BJ (cell line): ENCODE measurements at places on chromosomes 6 and 20. TPM values are rescaled to one million over a fixed set of nuclear protein-coding genes. Genes with fewer than 3 reads are reported as not detected.
A peak's percentile ranks its signal among the peaks of the same experiment; 100 is the strongest.

Gene NHSL1
- 3.3 and 3.6 TPM in 2 replicates for polyA plus RNA-seq

Gene C6orf47
- 9.9 and 13.0 TPM in 2 replicates for polyA plus RNA-seq

Gene GABRR2
- polyA plus RNA-seq: 0.21 and 0.31 TPM in 2 replicates

Gene NNAT
- not detected in 2 replicates for polyA plus RNA-seq

Gene PCMT1
- 63.2 and 106 TPM in 2 replicates for polyA plus RNA-seq

GRCh38 chr6:25014791-25015560 is 79.2 kb upstream of the RIPOR2 start:
- DNase-seq: peak; percentile 73

DNA sequence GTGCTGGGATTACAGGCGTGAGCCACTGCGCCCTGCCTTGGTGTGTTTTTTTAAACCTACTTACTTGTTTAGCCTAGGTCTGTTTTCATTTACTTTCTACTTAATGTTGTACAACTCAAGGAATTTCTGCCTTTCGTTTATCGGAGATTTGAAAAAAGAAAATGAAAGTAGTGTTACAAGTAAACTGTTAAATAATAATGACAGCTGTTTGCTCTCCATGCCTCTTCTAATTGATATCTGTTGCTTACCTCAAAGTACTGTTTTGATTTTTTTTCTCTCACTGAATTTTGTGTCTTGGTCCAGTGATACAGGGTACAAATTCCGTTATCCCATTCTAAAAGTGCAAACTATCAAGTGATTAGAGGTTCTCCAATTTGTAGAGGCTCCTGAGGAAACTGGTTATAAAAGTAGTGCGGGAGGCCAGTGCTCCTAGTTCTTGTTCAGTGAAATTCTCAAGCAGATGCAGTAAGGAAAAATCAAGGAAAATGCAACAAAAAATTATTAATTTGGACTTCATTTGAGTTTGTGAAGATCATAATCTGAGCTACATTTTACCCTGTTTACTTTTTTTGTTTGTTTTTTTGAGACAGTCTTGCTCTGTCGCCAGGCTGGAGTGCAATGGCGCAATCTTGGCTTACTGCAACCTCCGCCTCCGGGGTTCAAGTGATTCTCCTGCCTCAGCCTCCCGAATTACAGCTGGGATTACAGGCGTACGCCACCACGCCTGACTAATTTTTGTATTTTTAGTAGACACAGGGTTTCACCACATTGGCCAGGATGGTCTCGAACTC is 2.2 kb downstream of the UBR2 start:
- no peak for DNase-seq

- no peak for DNase-seq
Observed at GRCh38 chr20:19654921-19655320, 103.1 kb upstream of the RIN2 start.

DNA sequence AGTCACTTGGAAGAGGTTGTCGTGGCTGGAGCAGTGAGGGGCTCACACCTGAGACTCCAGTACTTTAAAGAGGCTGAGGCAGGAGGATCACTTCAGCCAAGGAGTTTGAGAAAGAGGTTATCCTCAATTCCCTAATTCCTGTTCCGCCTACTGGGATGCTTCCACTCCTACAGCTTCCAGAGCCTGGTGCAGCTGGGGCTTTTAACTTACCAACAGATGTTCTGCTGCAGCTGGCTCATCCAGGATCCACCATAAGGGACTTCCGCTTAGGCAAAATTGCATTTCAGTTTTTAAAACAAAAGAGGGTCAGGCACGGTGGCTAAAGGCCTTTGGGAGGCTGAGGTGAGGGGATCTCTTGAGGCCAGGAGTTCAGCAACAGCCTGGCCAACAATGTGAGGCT is 59.1 kb upstream of the CDYL start:
- no peak for DNase-seq

DNA sequence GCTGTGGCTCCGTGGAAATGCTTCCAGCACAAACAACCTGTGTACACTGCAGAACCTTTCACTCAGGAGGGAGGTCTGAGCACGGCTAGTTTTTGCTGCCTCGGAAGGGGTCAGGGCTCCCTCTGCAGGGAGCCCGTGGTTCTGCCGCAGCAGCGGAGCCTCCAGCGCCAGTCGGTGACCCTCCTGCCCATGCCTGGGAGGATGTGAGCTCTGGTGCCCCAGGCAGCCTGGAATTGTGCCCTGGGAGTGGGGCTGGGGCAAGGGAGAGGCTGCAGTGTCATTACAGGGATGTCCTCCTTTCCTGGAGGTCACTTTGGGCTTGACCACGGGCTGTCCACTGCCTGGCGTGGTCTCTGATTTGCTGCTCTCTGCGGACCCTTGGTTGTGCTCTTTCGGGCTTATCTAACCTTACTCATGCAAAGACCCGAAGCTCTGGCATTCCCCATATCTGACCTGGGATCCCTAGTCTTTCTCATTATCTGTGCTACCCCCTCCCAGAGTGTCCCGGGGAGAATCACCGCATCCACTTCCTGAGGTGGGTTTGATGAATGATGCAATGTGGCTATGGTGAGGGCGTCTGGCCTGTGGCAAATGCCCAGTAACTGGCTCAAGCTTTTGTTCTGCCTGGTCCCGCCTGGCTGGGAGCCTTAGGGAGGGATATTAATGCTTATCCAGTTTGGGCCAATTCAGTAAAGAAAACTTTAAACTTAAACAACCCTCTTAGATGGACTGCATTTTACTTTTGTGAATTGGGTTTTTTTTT is 59.6 kb upstream of the TAGAP start:
- no peak for DNase-seq

DNA sequence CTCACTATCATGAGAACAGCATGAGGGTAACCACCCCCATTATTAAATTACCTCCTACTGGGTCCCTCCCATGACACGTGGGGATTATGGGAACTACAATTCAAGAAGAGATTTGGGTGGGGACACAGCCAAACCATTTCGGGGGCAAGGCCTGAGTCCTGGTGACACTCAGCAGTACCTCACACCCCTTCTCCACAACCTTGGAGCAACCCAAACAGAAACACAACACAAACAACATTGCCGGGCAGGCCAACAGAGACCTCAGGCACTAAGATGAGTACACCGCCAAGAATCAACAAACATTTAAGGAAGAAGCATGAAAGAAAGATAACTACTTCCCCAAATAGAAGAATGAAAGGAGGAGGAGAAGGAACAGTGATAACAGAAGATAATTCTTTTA is 16.9 kb downstream of the MOCS1 start:
- no peak for DNase-seq

- DNase-seq: no peak
Observed at GRCh38 chr20:44071057-44071456, 115.9 kb downstream of the JPH2 start.
